ENCODE measurements at places on chromosomes 6 and 20. TPM values are rescaled to one million over a fixed set of nuclear protein-coding genes. Genes with fewer than 3 reads are reported as not detected.
A peak's percentile ranks its signal among the peaks of the same experiment; 100 is the strongest.

SLC35D3 gene
- total RNA-seq = not detected

GRCh38 chr6:85678026-85678601 lies 35.4 kb upstream of the SYNCRIP start:
- peaks cover 4% of the 10 kb centered on the region for H3K36me3 ChIP-seq
- H3K27me3 ChIP-seq = no peaks in the 10 kb centered on the region
- peak overlapping the region; percentile 91 for H3K27ac ChIP-seq
- H3K4me3 ChIP-seq = peak overlapping the region; percentile 87
- H3K4me1 ChIP-seq = peaks cover 22% of the 10 kb centered on the region
- DNase-seq = no peak

CTCFL gene
- not detected for total RNA-seq

DNA sequence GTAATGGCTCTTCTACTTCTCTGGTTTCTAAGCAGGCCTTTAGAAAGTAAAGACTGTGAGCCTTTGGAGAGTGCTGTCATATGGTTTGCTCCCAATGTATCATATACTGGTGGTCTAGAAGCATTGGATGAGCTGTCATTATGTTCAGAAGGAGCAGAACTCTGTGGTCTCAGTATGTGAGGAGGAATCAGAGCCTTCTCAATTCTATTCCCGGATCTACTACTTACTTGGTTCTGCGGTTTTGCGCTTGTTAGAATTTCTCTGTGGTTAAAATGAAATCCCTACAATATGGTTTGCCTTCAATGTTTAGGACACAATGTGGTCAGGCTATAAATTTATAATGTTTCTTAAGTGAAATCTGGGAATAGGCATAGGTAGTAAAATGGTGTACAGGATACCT lies 64.6 kb downstream of the RWDD2A start:
- no peaks in the 10 kb centered on the region for H3K4me1 ChIP-seq

- H3K36me3 ChIP-seq = no peaks in the 10 kb centered on the region
- no peak overlapping the region for H3K4me3 ChIP-seq
- H3K27me3 ChIP-seq = no peaks in the 10 kb centered on the region
- H3K4me1 ChIP-seq = peaks cover 16% of the 10 kb centered on the region
- no peak for DNase-seq
- no peak overlapping the region for H3K27ac ChIP-seq
These were observed 128.2 kb upstream of the PTPN1 start for GRCh38 chr20:50381771-50382593.

DNA sequence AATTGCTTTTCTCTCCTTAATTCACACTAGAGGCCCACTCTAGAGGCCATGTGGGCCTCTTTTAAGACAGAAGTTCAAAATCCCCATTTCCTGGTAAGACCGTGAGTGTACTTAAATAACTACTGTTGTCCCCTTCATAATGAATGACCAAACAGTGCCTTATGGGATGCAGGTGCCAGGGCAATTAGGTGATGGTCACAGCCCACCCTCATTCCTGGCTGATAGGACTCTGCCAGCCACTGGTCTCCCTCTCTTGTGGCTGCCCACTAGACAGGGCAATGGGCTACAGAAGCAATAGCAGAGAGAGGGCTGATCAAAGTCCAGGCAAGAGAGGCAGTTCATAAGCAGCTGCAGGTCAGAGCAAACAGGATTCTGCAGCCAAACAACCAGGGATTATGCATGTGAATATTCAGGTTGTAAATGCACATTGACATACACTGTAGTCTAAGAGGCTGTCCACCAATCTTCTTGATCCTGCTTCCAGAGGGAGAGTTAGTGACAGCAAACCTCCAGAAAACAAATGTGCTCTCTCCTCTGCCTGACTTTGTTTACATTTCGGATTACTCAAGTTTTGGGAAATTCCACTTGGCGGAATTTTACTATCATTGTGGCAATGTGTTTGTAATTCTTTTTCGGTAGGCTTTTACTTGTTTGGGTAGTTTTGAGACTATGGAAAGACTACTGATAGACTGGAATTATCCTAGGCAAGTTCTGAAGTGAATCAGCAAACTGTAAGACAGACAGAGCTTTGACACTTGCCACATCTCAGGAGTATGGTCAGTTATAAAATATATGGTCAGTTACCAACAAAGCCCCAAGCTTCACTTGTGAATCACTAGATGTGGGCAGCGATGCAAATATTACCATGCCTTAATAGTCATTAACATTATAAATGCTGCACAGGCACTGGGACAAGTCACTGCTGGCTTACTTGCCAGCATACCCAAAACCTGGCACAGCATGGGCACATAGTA lies 12.8 kb downstream of the PTPRK start:
- DNase-seq = no peak
- peaks cover 11% of the 10 kb centered on the region for H3K4me1 ChIP-seq
- H3K4me3 ChIP-seq = no peak overlapping the region
- no peaks in the 10 kb centered on the region for H3K36me3 ChIP-seq
- H3K27ac ChIP-seq = no peak overlapping the region

- no peak overlapping the region for H3K4me3 ChIP-seq
- no peak for DNase-seq
- no peak overlapping the region for H3K27ac ChIP-seq
- H3K36me3 ChIP-seq = no peaks in the 10 kb centered on the region
- peaks cover 8% of the 10 kb centered on the region for H3K27me3 ChIP-seq
These were observed 131.8 kb upstream of the MLN start for GRCh38 chr6:33935439-33936080.

GRCh38 chr6:20427856-20428255 lies 26.2 kb downstream of the E2F3 start:
- H3K27ac ChIP-seq = no peak overlapping the region
- H3K4me3 ChIP-seq = no peak overlapping the region
- no peaks in the 10 kb centered on the region for H3K36me3 ChIP-seq
- no peaks in the 10 kb centered on the region for H3K27me3 ChIP-seq
- H3K4me1 ChIP-seq = no peaks in the 10 kb centered on the region
- no peak for DNase-seq

FRS3 gene
- total RNA-seq = 4.0 TPM

- no peaks in the 10 kb centered on the region for H3K27me3 ChIP-seq
- DNase-seq = peak; percentile 53
- H3K27ac ChIP-seq = peak overlapping the region; percentile 85
- peak overlapping the region; percentile 51 for H3K4me3 ChIP-seq
These were observed 19.5 kb upstream of the FAM8A1 start for GRCh38 chr6:17580518-17581048.

DNA sequence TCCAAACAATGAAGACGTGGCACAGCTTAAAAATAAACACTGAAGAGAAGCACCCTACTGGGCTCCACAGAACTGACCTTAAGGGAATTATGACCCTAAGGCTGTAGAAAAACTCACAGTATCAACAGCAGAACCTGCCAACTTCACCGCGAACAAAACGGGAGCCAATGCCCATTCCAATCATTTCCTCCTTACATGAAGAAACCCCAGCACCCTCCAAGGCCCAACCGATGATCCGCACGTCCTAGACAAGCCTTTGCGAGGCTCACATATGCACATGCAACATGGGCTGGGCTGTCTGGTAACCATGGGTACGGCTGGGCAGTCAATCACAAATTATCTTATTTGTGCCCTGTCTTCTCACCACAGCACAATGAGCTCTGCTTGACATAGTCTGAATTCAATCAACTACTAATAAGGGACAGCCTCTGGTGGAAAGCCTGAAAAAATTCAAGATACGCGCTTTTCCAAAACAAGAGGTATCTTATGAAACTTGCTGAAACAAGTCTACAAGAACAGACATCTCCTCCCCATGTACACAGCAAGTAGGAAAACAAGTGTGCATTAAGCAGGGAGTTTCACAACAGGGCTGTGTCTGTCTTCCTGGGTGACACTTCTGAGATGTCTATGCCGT lies 1.7 kb downstream of the DIDO1 start:
- H3K4me3 ChIP-seq = peak overlapping the region; percentile 96
- DNase-seq = no peak

- H3K27me3 ChIP-seq = no peaks in the 10 kb centered on the region
- no peak overlapping the region for H3K4me3 ChIP-seq
These were observed 37.3 kb upstream of the SLC22A1 start for GRCh38 chr6:160084198-160084776.

- H3K27ac ChIP-seq = peak overlapping the region; percentile 19
- DNase-seq = peak; percentile 40
- H3K36me3 ChIP-seq = no peaks in the 10 kb centered on the region
- no peak overlapping the region for H3K4me3 ChIP-seq
These were observed 5.2 kb upstream of the FOXO3 start for GRCh38 chr6:108555399-108556052.

- no peak for DNase-seq
- no peak overlapping the region for H3K27ac ChIP-seq
- no peak overlapping the region for H3K4me3 ChIP-seq
- no peaks in the 10 kb centered on the region for H3K4me1 ChIP-seq
These were observed 145.7 kb downstream of the BMP5 start for GRCh38 chr6:55729665-55730064.

COMMD7 gene
- 34.7 TPM for total RNA-seq

DNA sequence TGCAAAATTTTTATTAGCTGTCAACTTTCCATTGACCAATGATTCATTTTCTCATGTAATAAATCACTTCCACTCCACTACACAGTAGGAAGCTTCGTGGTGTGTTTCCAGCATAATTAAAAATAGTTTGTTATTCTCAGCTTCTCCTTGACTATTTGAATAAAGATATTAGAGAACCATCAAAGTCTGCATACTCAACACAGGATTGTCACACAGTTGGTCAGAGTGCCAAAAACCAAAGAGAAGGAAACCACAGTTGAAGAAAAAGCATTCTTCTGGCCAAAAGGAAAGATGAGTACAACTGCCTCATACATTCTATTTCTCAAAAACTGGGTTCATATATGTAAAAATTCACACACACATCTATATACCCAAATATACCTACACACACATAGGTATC lies 455.1 kb upstream of the HSF2 start:
- H3K27me3 ChIP-seq = no peaks in the 10 kb centered on the region
- H3K27ac ChIP-seq = no peak overlapping the region
- H3K4me3 ChIP-seq = no peak overlapping the region
- no peaks in the 10 kb centered on the region for H3K4me1 ChIP-seq

- no peak overlapping the region for H3K4me3 ChIP-seq
- DNase-seq = no peak
- H3K36me3 ChIP-seq = no peaks in the 10 kb centered on the region
- H3K27me3 ChIP-seq = no peaks in the 10 kb centered on the region
These were observed 82.2 kb downstream of the GPR63 start for GRCh38 chr6:96755096-96755495.

DNA sequence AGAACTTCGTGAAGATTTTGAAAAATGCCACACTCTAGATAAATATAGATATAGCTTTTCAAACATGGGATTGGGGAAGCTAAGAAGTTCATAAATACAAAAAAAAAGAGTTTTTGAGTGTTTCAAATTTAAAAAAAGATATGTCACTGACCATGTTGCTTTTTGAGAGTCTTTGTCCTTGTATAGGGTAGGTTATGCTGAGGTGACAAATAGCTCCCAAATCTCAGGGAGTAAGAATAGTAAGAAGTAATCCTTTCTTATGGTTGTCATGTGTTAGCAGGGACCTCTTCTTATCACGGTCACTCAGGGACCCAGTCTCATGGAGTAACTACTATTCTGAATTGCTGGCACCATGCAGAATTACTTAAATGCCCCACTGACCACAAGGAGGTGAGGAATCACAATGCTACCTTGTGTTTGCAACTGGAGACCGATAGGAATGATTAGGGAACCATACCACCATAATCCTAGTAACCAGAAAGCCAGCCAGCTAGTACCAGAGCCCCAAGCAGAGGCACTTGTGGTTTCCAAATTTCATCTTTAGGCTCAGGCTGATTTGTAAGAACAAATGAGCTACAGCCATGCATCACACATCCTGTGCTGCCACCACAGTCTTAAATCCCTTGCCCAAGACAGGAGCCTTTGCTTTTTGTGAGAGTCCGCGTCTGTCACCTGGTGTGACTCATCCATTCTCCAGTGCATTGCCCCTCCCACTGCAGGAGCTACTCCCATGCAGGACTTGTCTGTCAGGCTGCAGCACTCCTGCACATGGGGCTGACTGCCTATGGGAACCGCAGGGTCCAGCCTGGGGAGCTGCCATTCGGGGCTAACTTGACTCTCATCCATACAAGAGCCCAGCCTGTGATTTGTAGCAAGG lies 42.4 kb upstream of the ADGRF4 start:
- no peak overlapping the region for H3K27ac ChIP-seq
- DNase-seq = no peak
- peaks cover 5% of the 10 kb centered on the region for H3K4me1 ChIP-seq
- no peaks in the 10 kb centered on the region for H3K36me3 ChIP-seq

GRCh38 chr6:24228681-24229255 lies 102.8 kb downstream of the NRSN1 start:
- no peak overlapping the region for H3K27ac ChIP-seq
- no peaks in the 10 kb centered on the region for H3K36me3 ChIP-seq
- H3K27me3 ChIP-seq = no peaks in the 10 kb centered on the region
- DNase-seq = no peak
- H3K4me3 ChIP-seq = no peak overlapping the region

DNA sequence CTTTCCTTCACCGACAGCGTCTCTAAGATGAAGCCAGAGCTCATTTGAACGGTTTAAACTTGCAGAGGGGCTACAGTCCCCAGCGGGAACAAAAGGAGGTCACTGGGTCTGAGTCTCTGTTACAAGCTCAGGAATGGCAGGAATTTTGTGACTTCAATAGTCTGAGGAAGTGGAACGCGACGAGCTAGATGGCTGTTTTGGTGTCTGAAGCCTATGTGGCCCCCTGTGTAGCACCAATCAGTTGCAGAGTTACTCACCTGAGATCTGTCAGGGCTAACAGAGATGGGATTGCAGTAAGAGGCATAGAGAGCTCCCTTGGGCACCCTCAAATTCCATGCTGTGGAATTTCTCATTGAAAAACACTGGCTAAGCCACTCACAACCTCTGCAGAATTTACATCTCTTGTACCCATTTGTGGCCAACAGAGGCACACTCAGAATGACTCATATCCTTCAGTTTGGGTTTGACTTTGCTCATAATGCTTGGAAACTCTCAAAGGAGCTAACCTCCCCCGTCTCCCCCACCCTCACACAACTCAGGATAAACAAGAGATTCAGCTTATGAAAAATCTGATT lies 7.1 kb upstream of the TCP11 start:
- no peaks in the 10 kb centered on the region for H3K27me3 ChIP-seq
- H3K36me3 ChIP-seq = no peaks in the 10 kb centered on the region
- no peak for DNase-seq
- H3K27ac ChIP-seq = no peak overlapping the region
- no peak overlapping the region for H3K4me3 ChIP-seq
- H3K4me1 ChIP-seq = no peaks in the 10 kb centered on the region

All from heart left ventricle (tissue), 16 donors.